ENCODE measurements at places on chromosomes 11 and 22. TPM values are rescaled to one million over a fixed set of nuclear protein-coding genes. Genes with fewer than 3 reads are reported as not detected.

The NOL12 gene
- 36.6 TPM for total RNA-seq

The C1QTNF5 gene
- total RNA-seq = not detected

The MTCH2 gene
- total RNA-seq = 91.7 TPM

The TRIM48 gene
- total RNA-seq = not detected

The FBLN1 gene
- total RNA-seq = not detected

The WDR74 gene
- total RNA-seq = 46.1 TPM

The RBMXL2 gene
- total RNA-seq = not detected

The HTR3A gene
- total RNA-seq = not detected

The VSIG10L2 gene
- not detected for total RNA-seq

The TTC12 gene
- 11.9 TPM for total RNA-seq

The PGA4 gene
- not detected for total RNA-seq

The CBLIF gene
- total RNA-seq = not detected
